Hypothalamus (tissue), 51 donors: ENCODE measurements at places on chromosomes 7 and 10.

- no peak for DNase-seq
These were observed 34.2 kb downstream of the SEMA3C start for GRCh38 chr7:80884511-80885195.

DNA sequence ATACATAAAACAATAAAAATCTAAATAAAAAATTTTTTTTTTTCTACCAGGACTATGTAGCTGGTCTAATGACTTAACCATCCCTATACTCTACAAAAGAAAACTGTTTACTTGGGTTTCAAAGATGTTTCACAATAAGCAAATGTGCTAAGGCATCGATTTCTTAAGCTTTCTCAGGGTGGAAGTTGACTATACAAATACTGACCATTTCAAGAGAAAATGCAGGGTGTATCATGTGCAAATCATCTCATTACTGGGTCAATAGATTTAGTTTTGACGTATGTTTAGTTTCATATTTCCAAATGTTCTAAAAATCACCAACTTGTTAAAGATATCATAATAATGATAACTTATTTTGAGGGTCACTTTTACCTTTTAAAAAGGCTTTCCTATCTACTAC lies 7.5 kb downstream of the NRP1 start:
- no peak for DNase-seq

DNA sequence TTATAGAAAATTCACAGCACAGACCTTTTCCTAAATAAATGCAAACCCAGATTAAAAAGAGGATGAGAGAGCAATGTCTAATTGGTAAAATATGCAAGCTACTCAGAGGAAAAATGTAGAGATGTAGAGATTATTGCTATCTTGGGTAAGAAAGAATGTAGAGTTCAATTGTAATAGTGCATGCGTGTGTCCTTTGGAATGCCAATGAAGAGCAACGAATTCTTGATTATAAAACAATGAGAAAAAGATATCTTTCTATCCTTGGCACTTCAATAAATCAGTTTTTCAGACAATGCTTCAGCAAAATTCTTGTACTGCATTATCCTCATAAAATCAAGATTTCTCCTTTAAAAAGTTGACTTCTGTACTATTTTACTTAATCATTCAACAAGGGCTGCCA lies 50.9 kb downstream of the SEMA3D start:
- no peak for DNase-seq

DNA sequence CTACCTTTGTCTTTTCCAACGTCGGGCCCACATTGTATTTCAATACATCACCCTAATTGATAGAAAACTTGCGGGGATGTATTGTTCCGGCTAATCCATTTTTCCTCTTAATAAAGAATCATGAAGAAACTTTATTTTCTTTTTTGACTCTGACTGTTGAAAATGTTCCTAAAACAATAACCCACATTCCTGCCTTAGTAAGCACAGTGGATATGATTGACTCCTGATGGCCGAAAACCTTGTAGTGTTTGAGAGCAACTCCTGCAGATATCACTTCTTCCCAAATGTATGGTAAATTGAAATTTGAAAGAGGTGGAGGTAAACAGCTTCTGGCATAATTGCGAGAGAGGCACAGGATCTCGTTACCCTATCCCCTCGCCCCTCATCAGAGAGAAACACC lies 65.7 kb downstream of the BICC1 start:
- DNase-seq = no peak

GRCh38 chr7:155283565-155284194 lies 14.0 kb upstream of the INSIG1 start:
- no peak for DNase-seq

DNA sequence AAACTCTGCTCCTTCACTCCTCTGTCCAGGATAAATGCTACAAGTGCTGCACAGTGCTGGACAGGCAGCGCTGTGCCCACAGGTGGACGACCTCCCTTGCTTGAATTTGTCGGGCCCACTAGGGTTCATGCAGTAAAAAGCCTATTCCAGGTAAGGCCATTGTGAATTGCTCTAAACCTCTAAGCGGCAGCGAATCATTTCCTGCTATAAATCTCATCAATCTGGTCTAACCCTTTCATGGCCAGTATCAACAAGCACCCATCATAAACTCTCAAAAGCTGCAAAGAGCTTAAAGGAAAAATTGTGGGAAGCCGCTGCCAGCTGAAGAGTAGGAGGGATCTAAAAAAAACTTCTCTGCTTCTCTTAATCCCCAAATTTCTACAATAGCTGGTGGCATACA lies 134.2 kb downstream of the SLC25A13 start:
- DNase-seq = no peak

- DNase-seq = peak; percentile 35
These were observed 1.5 kb upstream of the SKIDA1 start for GRCh38 chr10:21526860-21527597.

GRCh38 chr7:151247611-151248345 lies 716 bp downstream of the SMARCD3 start:
- no peak for DNase-seq
